Neural progenitor cell (in vitro differentiated cells): ENCODE measurements at places on chromosomes 11 and 22.

DNA sequence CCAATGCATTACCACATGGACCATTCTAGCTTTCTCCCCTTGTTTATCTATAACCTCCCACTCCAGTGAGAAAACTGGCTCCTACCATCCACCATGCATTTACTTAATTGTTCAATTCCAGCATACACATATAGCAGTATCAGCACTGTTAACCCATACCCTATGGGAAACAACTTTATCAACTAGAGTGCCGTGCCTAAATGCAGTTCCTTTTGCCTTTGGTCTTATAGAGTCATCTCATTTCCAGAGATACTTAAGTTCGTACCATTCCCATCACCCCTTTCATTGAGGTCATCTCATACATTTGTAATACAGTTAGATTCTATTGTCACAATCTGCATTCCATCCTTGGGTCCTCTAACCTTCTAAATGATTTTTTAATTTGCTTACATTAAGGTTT lies 86.9 kb downstream of the PARVA start:
- no peaks in the 10 kb centered on the region for H3K36me3 ChIP-seq
- no peaks in the 10 kb centered on the region for H3K27me3 ChIP-seq
- H3K4me1 ChIP-seq, result peaks cover 13% of the 10 kb centered on the region
- no peak overlapping the region for H3K27ac ChIP-seq

GRCh38 chr22:31449506-31449905 lies 40.1 kb downstream of the EIF4ENIF1 start:
- H3K27ac ChIP-seq, result no peak overlapping the region
- no peaks in the 10 kb centered on the region for H3K27me3 ChIP-seq
- H3K4me1 ChIP-seq, result no peaks in the 10 kb centered on the region
- DNase-seq, result no peak
- H3K36me3 ChIP-seq, result peaks cover 4% of the 10 kb centered on the region
- no peak overlapping the region for H3K4me3 ChIP-seq

GRCh38 chr22:32754413-32755041 lies 47.0 kb upstream of the TIMP3 start:
- H3K4me1 ChIP-seq, result no peaks in the 10 kb centered on the region
- H3K4me3 ChIP-seq, result no peak overlapping the region
- DNase-seq, result no peak
- H3K36me3 ChIP-seq, result no peaks in the 10 kb centered on the region
- H3K27ac ChIP-seq, result no peak overlapping the region
- H3K27me3 ChIP-seq, result no peaks in the 10 kb centered on the region

DNA sequence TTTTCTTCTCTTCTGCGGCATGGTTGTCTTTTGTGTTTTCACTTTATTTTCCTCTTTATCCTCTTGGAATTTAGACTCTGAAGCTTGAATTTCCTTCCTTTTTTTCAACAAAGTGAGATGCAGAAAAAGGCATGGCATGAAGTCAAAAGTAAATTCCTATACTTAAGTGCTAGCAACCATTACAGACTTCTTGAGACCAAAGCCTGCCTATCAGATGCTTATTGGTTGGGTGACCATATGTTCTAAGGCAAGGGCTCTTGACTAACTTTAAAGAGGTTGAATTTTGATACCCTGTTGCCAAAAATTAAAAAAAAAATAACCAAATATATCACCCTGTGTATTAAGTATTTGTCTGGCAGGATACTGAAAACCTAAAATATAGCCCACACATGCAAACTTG lies 237.4 kb downstream of the TMEM135 start:
- no peak overlapping the region for H3K4me3 ChIP-seq
- H3K27ac ChIP-seq, result no peak overlapping the region
- no peak for DNase-seq
- no peaks in the 10 kb centered on the region for H3K4me1 ChIP-seq

GRCh38 chr11:91396236-91397133 lies 828.1 kb upstream of the FAT3 start:
- H3K27ac ChIP-seq, result no peak overlapping the region
- no peak for DNase-seq
- H3K36me3 ChIP-seq, result no peaks in the 10 kb centered on the region
- H3K4me3 ChIP-seq, result no peak overlapping the region
- no peaks in the 10 kb centered on the region for H3K27me3 ChIP-seq
- H3K4me1 ChIP-seq, result no peaks in the 10 kb centered on the region

GRCh38 chr11:123202155-123203151 lies 7.4 kb upstream of the CLMP start:
- H3K4me1 ChIP-seq, result peaks cover 21% of the 10 kb centered on the region
- H3K27ac ChIP-seq, result no peak overlapping the region
- peak; percentile 52 for DNase-seq
- no peak overlapping the region for H3K4me3 ChIP-seq
- peaks cover 20% of the 10 kb centered on the region for H3K27me3 ChIP-seq

DNA sequence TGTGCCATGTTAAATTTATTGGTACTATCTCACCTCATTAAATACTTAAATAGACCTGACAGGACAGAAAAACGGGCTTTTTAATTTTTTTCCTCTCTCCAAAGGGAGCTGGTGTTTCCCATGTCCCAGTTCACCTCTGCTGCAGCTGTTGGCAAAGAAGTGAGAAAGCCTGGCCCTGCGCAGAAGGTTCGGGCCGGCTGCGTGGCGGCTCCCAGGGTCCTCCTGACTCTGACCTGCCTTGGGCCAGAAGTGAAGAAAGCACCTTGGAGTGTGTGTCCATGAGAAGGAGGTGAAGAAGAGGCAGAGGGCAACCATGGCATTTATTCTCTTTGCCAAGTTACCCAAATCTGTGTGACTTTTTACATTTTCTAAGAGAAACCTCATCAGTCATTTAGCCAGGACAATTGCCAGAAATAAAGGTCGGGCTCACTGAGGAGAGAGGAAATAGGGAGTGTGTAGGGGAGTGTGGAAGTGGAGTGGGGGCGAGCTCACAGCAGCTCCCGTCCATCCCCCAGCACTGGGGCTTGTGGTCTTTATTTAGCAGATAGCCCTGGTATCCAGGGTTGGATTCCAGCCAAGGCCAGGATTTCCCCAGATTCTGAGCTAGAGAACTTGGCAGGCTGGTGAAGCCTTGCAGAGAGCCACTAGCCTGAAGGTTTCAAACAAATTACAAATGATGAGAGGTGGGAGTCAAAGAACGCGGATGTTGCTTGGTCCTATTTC lies 102.4 kb upstream of the CADM1 start:
- H3K4me3 ChIP-seq, result no peak overlapping the region
- no peaks in the 10 kb centered on the region for H3K36me3 ChIP-seq
- no peaks in the 10 kb centered on the region for H3K27me3 ChIP-seq
- peaks cover 9% of the 10 kb centered on the region for H3K4me1 ChIP-seq

DNA sequence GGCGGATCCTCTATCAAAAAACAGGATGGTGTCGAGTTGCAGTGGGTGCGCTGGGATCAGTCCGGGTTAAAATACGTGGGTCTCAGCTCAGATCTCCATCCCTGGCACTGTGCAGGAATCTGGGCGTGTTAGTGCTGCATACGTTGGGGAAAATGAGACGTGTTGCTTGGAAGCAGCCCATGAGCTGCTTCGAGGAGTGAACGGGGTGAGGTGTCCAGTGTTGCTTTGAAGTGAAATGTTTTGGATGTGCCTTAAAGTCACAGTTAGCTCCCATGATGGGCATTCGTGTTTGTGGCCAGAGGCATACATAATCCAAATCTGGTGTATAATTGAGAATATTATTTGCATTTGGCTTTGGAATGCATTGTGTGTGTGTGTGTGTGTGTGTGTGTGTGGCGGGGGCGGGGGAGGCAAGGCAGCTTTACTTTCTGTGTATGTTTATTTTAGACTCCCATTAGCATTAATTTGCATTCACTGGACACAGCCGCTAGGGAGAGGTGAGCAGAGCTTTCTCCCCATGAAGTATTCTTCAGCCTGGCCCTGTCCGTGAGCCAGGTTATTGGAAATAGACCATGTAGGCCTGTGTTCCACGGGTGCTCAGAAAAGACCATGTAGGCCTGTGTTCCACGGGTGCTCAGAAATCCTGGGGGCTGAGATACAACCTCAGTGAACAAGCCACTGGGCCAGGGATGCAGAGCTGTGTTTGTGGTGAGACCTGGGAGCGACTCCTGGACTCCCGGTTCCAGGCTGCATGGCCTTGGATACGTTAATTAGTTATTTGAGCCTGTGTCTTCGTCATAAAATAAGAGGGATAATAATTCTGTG lies 134.6 kb downstream of the ST3GAL4 start:
- H3K4me3 ChIP-seq, result no peak overlapping the region
- no peak overlapping the region for H3K27ac ChIP-seq
- H3K4me1 ChIP-seq, result peaks cover 33% of the 10 kb centered on the region
- H3K27me3 ChIP-seq, result no peaks in the 10 kb centered on the region
- no peak for DNase-seq

DNA sequence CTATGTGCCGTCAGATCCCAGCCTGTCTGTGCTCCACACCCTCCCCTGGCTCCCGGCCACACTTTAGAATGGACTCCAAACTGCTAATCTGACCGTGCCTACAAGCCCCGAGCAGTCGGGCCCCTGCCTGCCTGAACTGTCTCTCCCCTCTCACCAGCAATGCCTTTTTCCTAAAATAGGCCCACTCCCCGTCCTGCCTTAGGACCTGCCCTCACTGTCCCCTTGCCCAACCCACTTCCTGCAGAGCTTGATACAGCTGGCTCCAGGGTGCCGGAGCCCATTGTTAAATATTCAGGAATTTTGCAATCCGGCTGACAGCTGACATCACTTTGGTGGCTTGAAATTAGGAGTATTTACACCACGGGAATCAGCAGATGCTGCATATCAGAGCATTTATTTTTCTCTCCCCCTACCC lies 21.4 kb downstream of the MN1 start:
- peaks cover 51% of the 10 kb centered on the region for H3K4me1 ChIP-seq
- no peak for DNase-seq
- H3K36me3 ChIP-seq, result no peaks in the 10 kb centered on the region
- no peaks in the 10 kb centered on the region for H3K27me3 ChIP-seq
